ENCODE measurements at places on chromosomes 11 and 22.

GRCh38 chr11:71443736-71444445, 4.3 kb downstream of the DHCR7 start:
- DNase-seq = no peak

GRCh38 chr11:118841469-118842242, 42.0 kb upstream of the CXCR5 start:
- DNase-seq = no peak

- DNase-seq = no peak
Measured at GRCh38 chr11:128388206-128388815, 199.0 kb downstream of the ETS1 start.

DNA sequence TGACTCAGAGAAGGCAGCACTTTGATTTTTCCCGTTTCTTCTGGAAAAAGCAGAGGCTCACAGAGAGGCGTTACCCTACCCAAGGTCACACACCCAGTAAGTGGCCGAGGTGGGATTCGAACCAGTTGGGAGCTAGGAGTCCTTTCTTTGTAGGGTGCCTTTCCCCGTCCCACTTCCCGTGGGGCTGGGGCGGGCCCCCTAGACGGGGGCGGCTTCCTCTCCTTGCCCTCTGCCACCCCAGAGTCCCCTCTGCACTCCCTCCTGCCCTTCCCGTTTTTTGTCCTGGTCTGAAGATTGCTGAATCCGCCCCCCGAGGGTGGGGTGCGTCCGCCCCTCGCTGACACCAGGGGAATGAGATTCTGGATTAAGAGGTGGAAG, 747 bp downstream of the TPCN2 start:
- DNase-seq = no peak

- no peak for DNase-seq
Measured at GRCh38 chr22:34992672-34993071, 73.3 kb upstream of the ISX start.
